Mammary epithelial cell (primary cell): ENCODE measurements at places on chromosomes 2 and 18. TPM values are rescaled to one million over a fixed set of nuclear protein-coding genes. Genes with fewer than 3 reads are reported as not detected.

DNER gene
- total RNA-seq: 0.17 TPM

ADGRF3 gene
- total RNA-seq: 0.17 TPM

EVA1A gene
- 26.1 and 28.7 TPM in 2 replicates for total RNA-seq

RTKN gene
- 124 TPM for total RNA-seq

NTSR2 gene
- total RNA-seq: not detected in 2 replicates

ARHGAP28 gene
- total RNA-seq: 9.0 TPM

PDE11A gene
- 0.17 TPM for total RNA-seq

- DNase-seq: no peak
Observed at GRCh38 chr2:46816151-46816845, 99.3 kb downstream of the MCFD2 start.

DNA sequence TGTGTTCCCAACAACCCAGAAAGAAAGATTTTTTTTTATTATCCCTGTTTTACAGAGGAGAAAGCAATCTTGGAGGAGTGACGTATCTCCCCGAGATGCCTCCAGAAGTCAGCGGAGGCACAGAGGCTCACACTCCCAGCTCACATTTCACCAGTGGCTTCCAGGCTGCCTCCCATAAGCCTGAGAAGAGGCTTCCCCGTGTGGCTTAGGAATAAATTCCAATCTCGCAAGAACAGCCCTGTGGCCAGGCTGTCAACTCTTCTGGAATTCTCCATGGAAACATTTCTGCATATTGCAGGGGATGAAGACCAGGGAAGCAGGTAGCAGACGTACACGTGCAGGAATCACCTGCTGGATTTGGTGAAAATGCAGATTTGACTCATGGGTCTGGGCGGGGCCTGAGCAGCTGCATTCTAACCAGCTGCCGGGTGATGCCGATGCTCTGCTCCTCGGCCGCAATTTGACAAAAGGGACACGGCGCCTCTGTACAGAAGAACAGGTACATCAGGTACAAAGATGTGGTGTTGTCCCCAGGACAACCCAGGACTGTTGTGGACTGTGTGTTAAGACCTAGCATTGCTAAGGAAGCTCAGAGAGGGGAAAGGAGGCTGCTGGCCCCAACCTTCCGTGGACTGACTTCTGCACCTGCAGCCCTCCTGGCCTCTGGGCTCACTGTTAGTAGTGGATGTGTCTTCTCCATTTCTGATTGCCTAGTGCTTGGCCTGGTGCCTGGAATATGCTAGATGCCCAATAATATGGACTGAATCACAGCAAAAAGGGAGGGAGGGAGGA, 114.2 kb upstream of the ID2 start:
- DNase-seq: no peak

GRCh38 chr2:603869-604268, 73.3 kb downstream of the TMEM18 start:
- no peak for DNase-seq

DNA sequence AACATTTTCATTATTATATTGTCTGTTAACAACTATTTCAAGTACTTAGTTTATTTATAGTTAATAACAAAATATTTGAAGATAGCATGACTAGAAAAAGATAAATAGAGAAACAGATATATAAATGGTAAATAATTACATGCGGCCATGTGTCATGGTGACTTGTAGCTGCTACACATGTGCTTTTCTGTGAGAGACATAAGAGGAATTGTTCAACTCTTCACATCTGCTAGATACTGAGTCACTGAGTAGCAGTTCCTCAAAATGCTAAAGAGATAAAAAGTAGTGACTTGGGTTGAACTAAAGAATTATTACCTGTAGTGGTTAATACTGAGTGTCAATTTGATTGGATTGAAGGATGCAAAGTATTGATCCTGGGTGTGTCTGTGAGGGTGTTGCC, 37.5 kb upstream of the SCN9A start:
- no peak for DNase-seq

GRCh38 chr2:132681766-132682165, 11.8 kb upstream of the LYPD1 start:
- DNase-seq: no peak

DNA sequence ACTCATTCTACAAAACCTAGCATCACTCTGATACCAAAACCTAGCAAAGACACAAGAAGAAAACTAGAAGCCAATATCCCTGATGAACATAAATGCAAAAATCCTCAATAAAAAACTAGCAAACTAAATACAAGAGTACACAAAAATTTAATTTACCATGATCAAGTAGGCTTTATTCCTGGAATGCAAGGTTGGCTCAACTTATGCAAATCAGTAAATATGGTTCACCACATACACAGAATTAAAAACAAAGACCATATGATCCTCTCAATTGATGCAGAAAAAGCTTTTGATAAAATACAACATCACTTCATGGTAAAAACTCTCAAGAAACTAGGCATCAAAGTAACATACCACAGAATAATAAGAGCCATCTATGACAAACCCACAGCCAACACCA, 188.3 kb downstream of the ETAA1 start:
- DNase-seq: no peak

DNA sequence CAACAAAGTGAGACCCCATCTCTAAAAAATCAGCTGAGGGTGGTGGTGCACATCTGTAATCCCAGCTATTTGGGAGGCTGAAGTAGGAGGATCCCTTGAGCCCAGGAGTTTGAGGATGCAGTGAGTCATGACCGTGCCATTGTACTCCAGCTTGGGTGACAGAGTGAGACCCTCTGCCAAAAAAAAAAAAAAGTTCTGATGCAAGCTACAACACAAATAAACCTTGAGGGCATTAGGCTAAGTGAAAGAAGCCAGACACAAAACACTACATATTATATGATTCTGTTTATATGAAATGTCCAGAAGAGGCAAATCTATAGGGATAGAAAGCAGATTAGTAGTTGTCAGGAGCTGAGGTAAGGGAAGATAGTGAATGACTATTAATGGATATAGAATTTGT, 13.0 kb downstream of the YWHAQ start:
- no peak for DNase-seq

GRCh38 chr2:8583400-8584173, 98.3 kb upstream of the ID2 start:
- no peak for DNase-seq

DNA sequence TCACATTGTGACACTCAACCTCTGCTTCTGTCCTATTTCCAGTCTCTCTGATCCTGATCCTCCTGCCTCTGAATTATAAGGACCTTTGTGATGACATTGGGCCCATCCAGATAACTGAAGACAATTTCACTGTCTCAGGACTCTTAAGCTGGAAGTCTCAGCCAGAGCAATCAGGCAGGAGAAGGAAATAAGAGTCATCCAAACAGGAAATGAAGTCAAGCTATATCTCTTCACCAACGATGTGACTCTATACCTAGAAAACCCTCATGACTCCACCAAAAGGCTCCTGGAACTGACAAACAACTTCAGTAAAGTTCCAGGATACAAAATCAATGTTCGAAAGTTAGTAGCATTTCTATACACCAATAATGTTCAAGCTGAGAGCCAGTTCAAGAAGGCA, 29.3 kb upstream of the TWIST2 start:
- DNase-seq: no peak

GRCh38 chr2:169009865-169010579, 21.1 kb downstream of the ABCB11 start:
- DNase-seq: no peak

GRCh38 chr2:52017646-52018235, 985.8 kb upstream of the NRXN1 start:
- DNase-seq: no peak

- DNase-seq: no peak
Observed at GRCh38 chr2:132446444-132446843, 29.8 kb downstream of the GPR39 start.

- DNase-seq: no peak
Observed at GRCh38 chr2:196449083-196449482, 190.4 kb upstream of the CCDC150 start.
